IPS-NIHi11 (cell line): ENCODE measurements at places on chromosomes 1 and 21.

- DNase-seq, result no peak
These were observed 115.7 kb downstream of the CENPF start for GRCh38 chr1:214718724-214719123.

GRCh38 chr1:225700889-225701465 is 48.1 kb upstream of the ENAH start:
- DNase-seq, result no peak

DNA sequence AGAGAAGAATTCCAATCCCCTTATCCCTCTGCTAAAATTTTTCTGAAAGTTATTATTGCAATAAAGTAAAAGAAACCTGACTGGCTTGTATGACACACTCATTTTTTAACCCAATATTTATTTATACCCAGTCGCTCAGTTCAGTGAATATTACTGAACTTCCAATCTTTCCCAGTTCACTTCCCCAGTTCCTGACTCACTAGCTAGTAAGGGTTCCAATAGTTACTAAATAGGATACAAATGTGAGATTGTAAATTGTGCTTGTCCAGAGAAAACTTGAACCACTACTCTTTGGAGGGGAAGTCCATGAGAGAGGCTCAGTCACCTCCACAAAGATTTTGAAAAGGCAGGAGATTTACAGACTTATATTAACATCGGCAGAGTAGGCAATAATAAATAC is 31.4 kb downstream of the PRDX6 start:
- DNase-seq, result no peak

DNA sequence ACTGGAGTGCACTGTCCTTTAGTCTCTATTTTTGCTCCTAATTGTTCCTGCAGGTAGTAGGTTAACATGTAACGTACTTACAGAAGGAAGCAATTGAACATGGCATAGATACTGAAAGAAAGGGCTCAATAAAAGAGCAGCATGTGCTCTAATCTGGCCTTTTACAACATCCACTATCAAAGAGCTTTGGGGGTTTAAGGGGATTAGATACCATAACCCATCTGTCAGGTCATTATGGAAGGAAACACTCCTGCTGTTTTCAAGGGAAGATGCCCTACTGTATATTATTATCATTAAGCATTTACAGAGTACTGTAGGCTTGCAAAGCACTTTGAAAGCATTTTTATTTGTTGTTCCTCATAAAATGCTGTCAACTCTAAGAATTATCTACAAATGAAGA is 152.8 kb downstream of the TTLL7 start:
- DNase-seq, result no peak

DNA sequence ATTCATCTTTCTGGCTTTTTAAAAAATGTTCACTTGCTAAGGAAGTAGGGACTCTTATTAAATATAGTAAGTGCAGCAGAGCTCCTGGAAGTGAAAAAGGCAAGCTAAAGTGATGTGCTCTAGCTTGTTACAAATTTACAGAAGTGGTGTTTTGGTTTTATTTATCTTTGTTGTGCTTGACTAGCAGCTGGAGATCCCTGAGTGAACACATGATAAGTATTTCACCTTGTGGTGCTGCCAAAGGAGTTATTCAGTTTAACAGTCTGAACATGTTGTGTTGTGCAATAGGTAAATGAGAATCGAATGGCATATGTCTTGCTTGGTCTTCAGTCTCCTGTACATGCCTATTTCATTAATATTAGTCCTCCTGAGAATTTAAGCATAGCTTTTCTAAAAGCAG is 315.7 kb downstream of the TPR start:
- no peak for DNase-seq

GRCh38 chr1:1664941-1665814 is 6.4 kb upstream of the CDK11B start:
- no peak for DNase-seq

DNA sequence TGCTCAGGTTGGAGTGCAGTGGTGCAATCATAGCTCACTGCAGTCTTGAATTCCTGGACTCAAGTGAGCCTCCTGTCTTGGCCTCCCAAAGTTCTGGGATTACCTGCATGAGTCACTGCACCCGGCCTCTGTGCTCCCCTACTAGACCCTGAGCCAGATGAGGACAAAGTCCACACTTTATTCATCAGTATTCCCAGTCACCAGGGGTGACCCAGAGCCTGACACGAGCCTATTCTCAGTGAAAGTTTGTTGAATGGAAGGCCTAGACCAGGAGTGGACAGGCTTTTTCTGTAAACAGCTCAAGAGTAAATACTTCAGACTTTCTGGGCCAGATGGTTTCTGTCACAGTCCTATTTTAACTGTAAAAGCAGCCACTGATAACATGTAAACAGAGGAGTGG is 68.2 kb downstream of the MAB21L3 start:
- no peak for DNase-seq

- no peak for DNase-seq
These were observed 149.7 kb downstream of the LYPLAL1 start for GRCh38 chr1:219323426-219323825.

- peak; percentile 29 for DNase-seq
These were observed 36.0 kb downstream of the GPR3 start for GRCh38 chr1:27428316-27429028.

- DNase-seq, result no peak
These were observed 4.8 kb downstream of the FAM131C start for GRCh38 chr1:16068356-16069270.

DNA sequence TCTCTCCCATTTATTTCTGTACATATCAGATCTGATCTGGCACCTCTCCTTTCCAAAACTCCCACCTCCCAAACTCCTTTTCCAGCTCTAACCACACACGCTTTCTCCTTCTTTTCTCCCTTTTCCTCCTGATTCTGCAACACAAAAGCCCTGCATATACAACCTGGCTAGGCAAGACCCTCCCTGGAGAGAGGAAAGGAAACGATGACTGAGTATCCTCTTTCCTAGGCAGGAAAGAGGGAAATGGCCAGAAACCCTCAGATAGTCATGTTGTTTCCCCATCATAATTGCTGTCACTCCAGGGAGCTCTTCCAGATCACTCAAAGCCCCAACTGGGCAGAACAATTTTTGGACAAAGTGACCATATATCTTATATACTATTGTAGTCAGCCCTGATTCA is 32.3 kb upstream of the PRELP start:
- DNase-seq, result no peak

- DNase-seq, result no peak
These were observed 49.2 kb downstream of the S1PR1 start for GRCh38 chr1:101285922-101286570.
